NCI-H187 treated with DMSO at 0.1 percent for 48 hours (cell line): ENCODE measurements at places on chromosomes 13 and 19.

DNA sequence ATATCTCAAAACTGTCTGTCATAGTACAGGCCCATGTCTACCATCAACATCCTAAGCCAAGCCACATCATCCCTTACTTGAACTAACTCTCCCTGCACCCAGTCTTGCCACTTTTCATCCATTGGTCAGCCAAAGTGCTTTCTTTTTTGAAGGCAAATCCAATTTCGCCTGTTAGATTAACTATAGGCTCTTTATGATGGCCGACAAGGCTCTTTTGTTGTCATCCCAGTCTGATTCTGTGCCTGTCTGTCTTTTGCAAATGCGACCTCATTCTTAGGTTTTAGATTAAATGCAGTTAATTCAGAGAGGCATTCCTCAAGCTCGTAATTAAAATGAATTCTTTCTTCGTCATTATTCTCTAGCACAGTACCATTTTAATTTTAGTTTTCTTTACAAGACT, 148.3 kb downstream of the HS6ST3 start:
- no peak for DNase-seq

DNA sequence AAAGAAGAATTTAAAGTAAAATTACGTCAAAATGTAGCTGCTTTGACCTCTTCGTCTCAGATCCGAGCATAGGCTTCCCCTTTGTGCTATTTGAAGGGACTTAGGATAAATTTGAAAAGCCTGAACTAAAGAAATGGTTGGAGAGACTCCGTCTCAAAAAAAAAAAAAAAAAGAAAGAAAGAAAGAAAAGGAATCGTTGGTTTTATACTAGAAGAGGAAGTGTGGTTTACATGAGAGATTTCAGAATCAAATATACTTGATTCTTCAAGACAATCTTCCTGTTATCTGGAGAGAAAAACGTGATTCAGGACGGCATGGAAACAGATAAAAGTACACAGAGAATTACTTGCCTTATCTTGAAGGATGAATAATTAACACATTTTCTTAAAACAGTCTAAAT, 474 bp upstream of the ZNF780B start:
- DNase-seq = no peak

DNA sequence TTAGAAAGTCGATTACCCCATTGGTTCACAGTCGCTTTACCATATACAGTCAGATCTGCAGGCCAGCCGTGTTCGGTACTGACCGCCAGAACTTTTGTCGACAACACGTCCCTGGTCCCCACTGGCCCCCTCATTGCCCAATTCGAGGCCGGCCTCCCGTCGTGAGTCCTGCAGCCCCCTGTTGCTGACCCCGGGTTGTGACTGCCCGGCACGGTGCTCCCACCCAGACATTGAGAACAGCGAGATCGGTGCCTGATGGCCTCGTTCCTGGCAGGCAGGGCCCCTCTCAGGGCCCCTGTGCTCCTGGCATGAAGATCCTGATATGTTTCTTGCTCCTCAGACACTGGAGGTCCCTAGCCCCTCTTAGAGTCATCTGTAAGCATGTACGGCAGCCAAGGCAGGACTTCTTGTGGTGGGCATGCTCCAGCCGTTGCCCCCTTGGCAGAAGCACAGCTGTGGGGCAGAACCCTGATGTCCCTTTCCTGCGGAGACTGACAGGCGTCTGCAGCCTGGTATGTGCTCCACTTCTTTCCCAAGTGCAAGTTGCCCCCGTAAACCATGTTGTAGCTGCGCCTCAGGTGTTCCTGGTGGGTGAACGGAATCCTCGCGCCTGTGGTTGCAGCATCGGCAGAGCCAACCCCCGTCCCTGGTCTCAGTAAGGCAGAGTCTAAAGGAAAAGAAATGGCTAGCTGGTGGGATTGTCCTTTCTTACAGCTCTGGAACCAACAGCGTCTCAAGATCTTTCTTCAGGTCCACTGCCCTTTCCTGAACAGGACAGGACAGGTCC, 123.2 kb upstream of the SPACA7 start:
- no peak for DNase-seq

DNA sequence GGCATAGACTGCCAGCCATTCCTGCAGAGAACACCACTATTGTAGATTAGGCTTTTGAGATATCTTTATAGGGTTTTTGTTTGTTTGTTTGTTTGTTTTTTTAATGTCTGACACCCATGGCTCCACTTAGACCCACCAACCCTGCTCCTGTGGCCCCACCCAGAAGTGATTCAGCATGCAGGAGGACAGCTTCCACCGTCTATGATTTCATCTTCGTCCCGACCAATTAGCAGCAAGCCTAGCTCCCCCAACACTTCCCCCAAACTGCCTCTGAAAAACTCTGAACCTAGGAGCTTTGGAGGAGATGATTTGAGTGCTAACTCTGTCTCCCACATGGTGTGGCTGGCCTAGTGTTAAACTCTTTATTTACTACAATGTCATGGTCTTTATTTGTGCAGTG, 108.3 kb upstream of the RXFP2 start:
- no peak for DNase-seq

DNA sequence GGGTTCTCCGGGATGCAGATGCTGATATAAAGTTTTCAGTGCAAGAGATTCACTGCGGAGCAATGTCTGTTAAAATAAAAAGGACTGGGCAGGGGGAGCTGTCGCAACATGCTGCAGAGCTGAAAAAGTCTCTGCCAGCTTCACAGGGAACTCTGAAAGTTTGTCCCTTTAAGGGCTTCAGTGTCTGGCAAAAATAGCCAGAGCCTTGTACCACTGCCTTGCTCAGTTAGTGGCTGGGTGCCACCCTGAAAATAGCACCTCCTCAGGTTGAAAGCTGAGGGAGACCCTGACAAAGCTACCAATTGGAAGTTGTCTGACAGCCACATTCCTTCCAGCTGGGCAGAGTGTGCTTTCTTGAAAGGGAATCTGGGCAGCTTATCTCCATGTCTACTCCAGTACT, 3.0 kb upstream of the NDFIP2 start:
- DNase-seq = no peak

GRCh38 chr13:46565808-46566750, 13.1 kb downstream of the LRCH1 start:
- no peak for DNase-seq

- no peak for DNase-seq
Measured at GRCh38 chr13:68608147-68608546, 1378.0 kb upstream of the PCDH9 start.

- no peak for DNase-seq
Measured at GRCh38 chr13:113969973-113970611, 3.8 kb downstream of the C13orf46 start.

- no peak for DNase-seq
Measured at GRCh38 chr13:80256352-80256932, 84.5 kb downstream of the SPRY2 start.

GRCh38 chr13:28658539-28658795, 463 bp upstream of the POMP start:
- DNase-seq = no peak

- DNase-seq = no peak
Measured at GRCh38 chr19:43499042-43499441, 5.5 kb downstream of the PHLDB3 start.
